ENCODE measurements at places on chromosomes 7 and 10.

DNA sequence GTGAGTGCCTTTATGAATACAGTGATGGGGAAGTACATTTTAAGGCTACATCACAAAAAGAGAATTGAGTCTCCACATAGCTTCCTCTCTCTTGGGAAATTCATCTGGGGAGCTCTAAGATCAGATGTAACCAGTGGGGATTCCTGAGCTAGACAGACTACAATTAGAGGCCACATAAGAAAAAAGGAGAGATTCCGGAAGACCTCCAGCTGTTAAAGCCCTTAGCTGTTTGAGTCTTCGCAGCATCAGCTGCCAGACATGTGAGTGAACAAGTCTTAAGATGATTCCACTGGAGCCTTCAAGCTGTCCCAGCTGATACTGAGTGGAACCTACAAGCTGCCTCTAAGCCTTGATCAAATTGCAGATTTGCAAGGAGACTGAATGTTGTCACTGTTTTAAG lies 448.5 kb downstream of the NXPH1 start:
- DNase-seq, result no peak

DNA sequence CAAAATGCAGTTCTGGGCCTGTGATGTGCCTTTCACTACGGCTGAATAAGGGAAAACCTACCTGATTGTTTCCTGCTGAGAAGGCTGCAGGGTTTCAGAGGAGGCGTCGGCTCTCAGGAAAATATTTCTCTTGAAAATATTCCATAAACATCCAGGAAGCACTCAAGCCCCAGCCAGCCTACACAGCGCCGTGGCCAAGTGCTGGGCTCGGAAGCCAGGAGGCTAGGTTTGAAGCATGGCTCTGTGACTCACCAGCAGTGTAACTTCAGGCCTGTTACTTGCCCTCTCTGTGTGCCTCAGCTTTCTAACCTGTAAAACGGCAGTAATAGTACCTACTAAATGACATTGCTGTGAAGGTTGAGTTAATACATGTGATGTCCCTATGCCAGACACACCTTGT lies 399.1 kb downstream of the GATA3 start:
- no peak for DNase-seq

GRCh38 chr7:16271990-16272665 lies 149.2 kb downstream of the CRPPA start:
- no peak for DNase-seq

DNA sequence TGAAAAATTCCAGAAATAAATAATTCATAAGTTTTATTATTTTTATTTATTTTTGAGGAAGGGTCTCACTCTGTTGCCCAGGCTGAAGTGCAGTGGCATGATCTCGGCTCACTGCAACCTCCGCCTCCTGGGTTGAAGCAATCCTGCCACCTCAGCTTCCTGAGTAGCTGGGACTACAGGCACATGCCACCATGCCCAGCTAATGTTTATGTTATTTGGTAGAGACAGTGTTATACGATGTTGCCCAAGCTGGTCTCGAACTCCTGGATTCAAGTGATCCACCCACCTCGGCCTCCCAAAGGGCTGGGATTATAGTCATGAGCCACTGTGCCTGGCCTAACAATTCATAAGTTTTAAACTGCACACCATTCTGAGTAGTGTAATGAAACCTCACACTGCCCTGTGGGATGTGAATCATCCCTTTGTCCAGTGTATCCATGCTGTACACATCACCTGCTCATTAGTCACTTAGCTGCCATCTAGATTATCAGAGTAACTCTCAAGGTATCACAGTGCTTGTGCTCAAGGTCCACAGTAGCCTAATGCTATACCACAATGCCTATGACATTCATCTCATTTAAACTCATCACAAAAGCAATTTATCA lies 17.9 kb downstream of the RTKN2 start:
- no peak for DNase-seq

GRCh38 chr10:125147971-125148439 lies 12.4 kb downstream of the CTBP2 start:
- DNase-seq, result no peak

DNA sequence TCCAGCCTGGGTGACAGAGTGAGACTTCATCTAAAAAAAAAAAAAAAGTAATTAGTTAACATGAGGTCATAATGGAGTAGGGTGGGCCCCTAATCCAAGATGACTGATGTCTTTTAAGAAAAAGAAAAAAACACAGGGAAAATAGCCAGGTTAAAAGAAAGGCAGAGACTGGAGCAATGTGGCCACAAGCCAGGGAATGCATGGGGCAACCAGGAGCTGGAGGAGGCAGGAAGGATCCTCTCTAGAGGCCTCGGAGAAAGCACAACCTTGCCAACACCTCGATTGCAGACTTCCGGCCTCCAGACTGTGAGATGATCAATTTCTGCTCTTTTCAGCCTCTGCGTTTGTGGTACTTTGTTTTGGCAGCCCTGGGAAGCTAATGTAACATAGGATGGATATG lies 121.5 kb downstream of the ITIH5 start:
- DNase-seq, result no peak

DNA sequence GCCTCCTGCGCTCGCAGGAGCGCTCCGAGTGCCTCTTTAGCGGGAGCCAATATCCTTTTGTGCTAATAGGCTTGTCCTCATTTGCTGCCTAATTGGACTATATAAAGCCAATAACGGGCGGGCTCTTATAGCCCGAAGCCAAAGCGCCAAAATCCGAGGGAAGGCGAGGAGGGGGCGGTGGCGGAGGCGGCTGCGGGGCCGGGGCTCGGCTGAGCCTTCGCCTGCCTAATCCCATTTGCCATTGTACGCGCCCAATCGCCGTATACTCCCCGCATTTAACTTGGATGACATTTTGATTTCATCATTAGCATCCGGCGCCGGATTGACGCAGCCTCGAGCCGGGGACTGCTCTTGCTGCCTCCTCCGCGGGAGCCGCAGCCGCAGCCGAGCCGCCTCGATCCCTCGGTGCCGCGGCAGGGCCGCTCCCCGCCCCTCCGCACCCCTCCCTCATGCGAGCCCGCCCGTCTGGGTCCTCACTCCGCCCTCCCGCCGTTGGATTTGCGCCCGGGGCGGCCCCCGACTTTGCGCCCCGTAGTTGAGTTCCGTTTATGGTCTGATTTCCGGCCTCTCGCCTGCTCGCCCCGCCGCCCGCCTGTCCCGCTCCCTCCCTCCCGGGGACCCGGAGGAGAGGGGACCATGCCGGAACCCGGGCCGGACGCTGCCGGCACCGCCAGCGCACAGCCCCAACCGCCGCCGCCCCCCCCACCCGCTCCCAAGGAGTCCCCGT lies at the start of gene HMX3:
Gene HMX3, plus strand, starts transcription at position 556 of the 727 bp plus-strand sequence. Its CDS starts 81 bp downstream, at position 637.
- no peak for DNase-seq
